ENCODE measurements at places on chromosomes 4 and X.

DNA sequence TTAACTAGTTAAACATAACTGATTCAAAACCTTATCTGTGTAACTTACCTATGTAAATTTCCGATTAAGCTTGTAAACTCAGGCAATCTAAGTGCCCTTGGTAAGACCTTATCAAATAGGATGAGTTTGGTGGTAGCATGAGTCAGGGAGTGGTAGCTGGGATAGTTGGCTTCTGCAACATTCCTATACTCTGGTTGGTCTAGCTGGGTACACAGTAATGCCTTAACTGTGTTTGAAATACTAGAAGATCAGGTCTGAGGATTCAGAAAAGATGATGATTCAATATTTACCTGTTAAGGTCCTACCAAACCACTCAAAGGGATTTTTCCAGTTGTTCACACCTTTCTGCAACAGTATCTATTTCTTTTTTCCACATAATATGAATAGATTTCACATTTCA is 5.3 kb downstream of the YIPF7 start:
- DNase-seq = no peak

DNA sequence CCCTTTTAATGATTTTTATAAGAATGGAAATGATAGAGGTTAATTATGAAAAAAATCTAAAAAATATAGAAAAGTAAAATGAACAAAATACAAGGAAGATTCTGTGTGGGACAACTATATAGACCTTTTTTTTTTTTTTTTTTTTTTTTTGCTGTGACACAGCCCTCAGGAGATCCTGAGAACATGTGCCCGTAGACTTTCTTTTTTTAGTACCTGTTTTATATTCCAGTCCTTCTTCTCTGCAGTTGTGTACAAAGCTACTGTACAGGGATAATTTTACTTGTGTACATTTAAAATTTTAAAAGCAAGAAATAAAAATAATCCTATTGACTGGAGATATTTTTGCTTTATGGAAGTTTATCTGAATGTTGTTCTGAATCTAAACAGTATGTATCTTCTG is 85.5 kb downstream of the KDM6A start:
- no peak for DNase-seq

- DNase-seq = no peak
Measured at GRCh38 chr4:86973668-86974067, 38.9 kb downstream of the AFF1 start.

- DNase-seq = no peak
Measured at GRCh38 chr4:166839615-166840251, 394.6 kb downstream of the SPOCK3 start.

DNA sequence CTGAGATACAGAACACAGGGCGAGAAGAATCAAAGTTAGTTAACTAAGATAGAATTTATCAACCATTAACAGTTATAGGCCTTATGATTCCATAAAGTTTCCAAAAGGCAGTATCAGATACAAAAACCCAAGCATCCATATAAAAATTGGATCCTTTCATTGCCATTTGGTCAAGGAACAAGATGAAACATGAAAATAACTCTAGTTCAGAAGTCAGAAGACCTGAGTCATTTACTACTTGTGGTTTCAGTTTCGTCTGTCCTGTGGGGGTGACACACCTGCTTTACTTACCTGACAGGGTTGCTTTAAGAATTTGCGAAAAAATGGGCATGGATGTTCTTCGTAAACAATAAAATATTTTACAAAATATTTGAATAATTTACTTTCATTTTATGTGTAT is 130.8 kb downstream of the ANAPC10 start:
- no peak for DNase-seq

GRCh38 chrX:24498181-24498580 is 33.1 kb downstream of the PDK3 start:
- peak; percentile 17 for DNase-seq

- peak; percentile 7 for DNase-seq
Measured at GRCh38 chr4:77073981-77074380, 1.8 kb downstream of the CCNI start.

GRCh38 chr4:184448141-184448540 is 26.2 kb downstream of the IRF2 start:
- DNase-seq = no peak

DNA sequence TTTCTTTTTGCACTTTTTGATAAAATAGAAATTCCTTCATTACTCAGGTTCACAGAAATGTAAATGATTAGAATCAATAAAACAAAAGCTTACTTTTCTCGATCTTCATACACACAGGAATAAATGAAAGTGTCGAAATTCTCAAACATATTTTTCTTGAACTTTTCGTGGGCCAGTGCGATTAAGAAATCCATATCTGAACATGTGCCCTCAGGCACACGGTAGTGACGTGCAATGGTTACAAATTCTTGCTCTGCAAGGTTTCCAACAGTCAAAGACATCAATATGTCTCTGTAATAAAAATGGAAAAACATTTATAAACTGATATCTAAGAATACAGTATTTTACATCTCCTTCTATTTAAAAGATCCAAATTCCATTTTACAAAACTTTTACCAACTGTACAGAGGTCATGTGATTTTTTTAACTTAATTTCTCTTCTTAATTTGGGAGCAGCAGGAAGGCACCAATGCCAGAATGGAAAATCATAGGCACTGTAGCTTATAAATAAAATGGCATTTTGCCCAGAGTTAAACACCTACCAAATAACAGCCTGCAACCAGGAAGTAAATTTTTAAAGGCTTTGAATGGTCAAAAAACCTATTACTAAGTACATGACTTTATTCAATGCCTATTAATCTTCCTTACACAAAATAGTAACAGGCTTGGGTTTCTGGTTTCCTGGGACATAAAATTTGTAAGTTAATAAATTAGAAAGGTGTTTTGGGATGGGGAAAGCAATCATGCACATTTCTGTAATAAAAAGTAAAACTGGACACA is 165.0 kb downstream of the EFHC2 start:
- no peak for DNase-seq

DNA sequence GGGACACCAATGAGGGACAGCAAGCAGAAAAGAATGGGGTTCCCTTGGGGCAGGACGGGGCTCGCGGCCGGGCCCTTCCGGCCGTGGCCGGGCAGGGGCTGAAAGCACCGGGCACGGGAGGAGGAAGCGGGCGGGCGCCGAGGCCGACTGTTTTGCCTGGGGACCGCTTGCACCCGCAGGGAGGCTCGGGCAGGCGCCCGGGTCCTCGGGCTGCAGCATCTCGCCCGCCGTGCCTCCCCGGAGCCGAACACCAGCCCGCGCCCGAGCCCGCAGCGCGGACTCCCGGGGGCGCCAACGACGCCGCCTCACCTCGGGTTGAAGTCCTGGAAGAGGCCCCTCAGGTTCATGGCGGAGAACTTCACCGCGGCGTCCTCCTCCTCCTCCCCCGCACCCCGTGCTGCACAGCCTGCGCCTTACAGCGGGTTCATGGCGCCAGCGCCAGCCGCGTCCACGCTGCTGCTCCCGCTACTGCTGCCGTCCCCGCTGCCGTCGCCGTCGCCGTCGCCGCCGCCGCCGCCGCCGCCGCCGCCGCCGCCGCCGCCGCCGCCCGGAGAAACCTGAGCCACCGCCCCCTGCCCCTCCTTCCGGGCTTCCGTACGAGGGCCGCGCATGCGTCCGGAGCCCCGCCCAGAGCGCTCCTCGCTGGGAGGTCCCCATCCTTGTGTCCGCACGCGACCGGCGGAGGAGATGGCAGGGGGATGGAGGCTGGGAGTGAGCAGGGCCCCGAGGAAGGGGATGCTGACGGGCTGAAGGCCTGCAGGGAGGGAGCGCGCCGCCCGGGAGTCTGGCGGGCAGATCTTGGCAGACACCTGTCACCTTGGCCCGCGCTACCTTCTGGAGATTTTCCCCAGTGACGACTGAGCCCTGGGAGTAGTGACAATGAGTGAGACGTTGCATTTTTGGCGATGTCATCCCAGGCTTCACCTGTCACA is at the start of gene TMEM185A:
TMEM185A (minus strand) TSS at position 559 of the 932 bp plus-strand sequence; CDS start at position 347, 212 bp downstream.
- DNase-seq = peak; percentile 71

- DNase-seq = no peak
Measured at GRCh38 chr4:188459381-188459780, 320.1 kb downstream of the TRIML1 start.

DNA sequence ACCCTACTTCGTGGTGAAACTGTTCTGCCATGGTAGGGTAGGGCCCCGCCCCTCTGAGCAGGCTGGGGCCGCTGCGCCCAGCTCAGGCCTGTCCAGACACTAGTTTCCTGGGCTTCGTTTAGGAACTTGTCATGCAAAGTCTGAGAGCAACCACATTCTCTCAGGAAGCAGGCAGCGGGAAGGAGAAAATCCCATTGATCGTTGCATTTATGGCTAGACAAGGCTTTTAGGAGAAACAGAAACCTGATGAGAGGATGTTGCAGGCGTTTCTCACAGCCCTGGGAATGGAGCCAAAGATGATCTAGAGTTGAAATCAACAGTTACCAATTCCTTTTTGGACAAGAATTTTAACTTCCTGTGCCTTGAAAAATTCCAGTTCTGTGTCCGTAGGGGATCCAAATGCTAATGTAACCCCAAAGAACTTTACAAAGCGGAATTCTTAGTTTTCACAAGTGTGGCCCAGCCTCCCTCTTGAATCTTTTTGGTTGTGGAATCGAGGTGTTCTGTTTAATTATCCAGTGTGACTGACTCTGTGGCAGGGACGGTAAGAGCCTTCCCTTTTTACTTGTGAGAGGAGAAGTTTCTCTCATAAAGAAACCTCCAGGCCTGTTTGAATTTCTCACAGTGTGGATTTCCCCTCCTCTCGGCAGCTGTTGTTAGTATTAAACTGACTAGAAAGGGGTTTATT is 4.5 kb upstream of the CXCL9 start:
- DNase-seq = peak; percentile 69

DNA sequence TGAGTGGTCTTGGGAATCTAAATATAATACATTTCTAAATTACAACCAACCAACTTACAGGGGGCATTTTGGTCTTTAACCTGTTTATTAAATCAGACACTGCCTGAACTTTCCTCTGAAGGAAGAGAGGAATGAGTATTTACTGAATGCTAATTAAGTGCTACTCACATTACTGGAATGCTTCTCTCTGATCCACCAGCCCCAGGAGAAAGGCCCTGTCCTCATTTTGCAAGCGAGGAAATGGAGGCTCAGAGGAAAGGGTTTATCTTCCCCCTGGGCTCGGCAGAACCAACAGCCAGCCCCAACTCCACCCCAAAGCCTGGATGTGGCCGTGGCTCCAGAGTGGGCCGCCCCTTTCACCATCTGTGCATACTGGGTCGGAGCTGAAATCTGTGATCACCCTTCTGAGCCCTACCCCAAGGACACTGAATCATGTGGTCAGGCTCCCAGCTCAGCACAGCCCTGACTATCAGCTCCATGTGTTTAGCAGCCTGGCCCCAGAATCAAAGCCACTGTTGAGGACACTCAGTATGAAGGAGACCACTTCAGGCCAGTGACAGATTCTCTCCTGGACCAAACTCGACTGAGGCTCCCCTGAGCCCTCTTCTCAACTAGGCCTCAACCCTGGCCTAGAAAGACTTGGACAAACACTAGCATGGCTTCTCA is 56.7 kb upstream of the ENPP6 start:
- no peak for DNase-seq

- peak; percentile 8 for DNase-seq
Measured at GRCh38 chr4:10281996-10282395, 165.4 kb upstream of the WDR1 start.

GRCh38 chr4:13543839-13544605 is at the start of gene NKX3-2:
TSS of gene NKX3-2 (minus strand) at chr4:13544508. CDS start at chr4:13544414, 94 bp downstream.
- no peak for DNase-seq

DNA sequence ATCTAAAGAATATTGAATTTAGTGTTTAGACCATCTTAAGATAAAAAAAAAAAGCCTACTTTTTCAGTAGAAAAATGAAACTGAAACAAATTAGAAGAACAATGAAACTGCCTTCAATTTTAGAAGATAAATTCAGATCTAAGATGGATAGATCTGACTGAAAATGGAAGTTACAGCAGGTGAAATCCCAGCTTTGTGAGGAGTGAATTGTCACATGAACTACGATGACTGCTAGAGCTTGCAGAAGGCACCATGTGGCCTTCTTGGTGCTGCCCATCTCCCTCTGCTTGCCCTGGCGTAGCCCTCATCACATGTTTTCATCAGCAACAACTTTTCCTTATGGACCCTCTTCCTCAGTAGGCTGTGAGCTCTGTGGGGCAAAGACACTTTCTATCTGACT is 51.4 kb upstream of the EMCN start:
- DNase-seq = no peak

DNA sequence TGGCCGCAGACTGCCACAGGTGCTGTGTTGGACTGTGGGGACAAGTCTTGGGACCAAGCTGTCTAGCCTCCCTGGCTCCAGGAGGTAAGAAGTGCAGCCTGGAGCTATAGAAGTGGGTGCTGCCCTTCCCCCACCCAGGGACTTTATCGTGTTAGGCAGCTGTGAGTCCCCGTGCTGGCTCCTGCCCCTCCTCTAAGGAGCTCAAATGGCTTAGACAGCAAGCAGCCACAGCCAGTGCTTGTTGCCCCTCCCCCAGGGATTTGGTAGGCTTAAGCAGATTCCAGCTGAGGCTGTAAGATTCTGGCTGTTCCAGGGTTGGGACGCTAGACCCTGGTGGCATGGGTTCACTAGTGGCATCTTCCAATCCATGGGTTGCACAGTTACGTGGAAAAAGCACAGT is 979.4 kb upstream of the PCDH10 start:
- no peak for DNase-seq

DNA sequence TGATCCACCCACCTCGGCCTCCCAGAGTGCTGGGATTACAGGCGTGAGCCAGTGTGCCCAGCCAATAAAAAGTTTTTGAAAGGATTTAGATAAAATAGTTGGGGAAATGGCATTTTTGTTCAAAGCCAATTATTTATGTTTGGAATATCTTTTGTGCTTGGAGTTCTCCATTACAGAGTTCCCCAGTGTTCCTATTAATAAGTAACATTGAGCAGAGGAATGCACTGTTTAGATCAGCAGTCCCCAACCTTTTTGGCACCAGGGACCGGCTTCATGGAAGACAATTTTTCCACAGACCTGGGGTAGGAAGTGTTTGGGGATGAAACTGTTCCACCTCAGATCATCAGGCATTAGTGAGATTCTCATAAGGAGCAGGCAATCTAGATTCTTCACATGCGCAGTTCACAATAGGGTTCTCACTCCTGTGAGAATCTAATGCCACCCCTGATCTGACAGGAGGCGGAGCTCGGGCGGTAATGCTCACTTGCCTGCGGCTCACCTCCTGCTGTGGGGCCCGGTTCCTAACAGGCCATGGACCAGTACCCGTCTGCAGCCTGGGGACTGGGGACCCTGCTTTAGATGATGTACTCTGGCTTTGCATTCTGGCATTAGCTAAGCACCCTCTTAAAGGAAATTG is 8.3 kb downstream of the PKD2 start:
- no peak for DNase-seq

DNA sequence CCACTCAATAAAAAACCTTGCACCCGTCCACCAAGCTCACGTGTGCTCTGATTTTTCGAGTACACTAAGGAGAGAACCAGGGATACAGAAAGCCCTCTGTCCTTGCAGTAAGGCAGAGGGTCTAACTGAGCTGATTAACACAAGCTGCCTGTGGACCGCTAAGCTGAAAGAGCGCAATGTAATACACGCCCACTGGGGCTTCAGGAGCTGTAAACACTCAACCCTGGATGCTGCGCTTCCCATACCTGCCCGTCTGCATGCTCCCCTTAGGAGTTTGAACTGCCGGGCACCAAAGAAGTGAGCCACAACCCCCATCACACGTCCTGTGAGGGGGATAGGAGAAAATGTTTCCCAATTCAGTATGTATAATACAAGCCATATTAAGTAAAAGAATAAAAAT is 664.8 kb downstream of the PCDH18 start:
- DNase-seq = no peak

- no peak for DNase-seq
Measured at GRCh38 chr4:42615131-42615763, 41.7 kb downstream of the ATP8A1 start.

Measured in suppressor macrophage (primary cell).